ENCODE measurements at places on chromosomes 5 and 9.

GRCh38 chr5:84478603-84479002 is 93.9 kb upstream of the EDIL3 start:
- no peak for DNase-seq

- DNase-seq = no peak
These were observed 7.7 kb downstream of the MFAP3 start for GRCh38 chr5:154046486-154046885.

GRCh38 chr5:68261569-68262065 is 46.1 kb downstream of the PIK3R1 start:
- DNase-seq = no peak

- no peak for DNase-seq
These were observed 86.1 kb downstream of the ZNF354C start for GRCh38 chr5:179146277-179146676.

DNA sequence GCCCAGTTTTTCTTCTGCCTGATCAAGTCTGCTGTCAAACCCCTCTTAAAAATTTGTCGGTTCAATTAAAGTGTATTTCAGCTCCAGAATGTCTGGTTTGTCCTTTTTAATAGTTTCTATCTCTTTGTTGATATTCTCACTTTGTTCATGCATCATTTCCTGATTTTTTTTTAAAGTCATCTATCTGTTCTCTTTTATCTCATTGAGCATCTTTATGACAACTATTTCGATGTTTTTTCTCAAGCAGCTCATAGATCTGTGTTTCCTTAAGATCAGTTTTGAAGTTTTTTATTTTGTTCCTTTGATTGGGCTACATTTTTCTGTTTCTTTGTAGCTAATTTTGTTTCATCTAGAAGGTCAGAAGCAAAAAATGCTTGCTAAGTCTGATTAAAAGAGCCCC is 53.7 kb downstream of the FGD3 start:
- DNase-seq = no peak

DNA sequence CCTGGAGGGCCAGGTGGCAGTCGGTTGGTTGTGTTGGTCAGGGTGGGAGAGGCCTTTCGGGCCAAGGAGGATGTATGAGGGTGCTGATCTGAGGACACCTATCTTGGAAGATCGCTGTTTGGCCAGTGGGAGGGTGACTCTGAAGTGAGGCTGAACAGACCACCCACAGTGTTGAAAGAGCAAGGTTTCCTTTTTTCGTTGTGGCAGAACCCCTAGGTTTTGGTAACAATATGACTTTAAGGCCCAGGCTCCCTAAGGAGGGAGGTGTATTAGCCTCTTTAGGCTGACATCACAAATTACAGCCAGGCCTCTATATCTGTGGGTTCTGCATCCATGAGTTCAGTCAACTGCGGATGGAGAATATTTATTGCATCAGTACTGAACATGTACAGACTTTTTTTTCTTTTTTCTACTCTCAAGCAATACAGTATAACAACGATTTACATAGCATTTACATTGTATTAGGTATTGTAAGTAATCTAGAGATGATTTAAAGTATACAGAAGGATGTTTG is 86.1 kb downstream of the ARHGAP26 start:
- no peak for DNase-seq

GRCh38 chr5:150143350-150144245 is 12.0 kb downstream of the PDGFRB start:
- no peak for DNase-seq

DNA sequence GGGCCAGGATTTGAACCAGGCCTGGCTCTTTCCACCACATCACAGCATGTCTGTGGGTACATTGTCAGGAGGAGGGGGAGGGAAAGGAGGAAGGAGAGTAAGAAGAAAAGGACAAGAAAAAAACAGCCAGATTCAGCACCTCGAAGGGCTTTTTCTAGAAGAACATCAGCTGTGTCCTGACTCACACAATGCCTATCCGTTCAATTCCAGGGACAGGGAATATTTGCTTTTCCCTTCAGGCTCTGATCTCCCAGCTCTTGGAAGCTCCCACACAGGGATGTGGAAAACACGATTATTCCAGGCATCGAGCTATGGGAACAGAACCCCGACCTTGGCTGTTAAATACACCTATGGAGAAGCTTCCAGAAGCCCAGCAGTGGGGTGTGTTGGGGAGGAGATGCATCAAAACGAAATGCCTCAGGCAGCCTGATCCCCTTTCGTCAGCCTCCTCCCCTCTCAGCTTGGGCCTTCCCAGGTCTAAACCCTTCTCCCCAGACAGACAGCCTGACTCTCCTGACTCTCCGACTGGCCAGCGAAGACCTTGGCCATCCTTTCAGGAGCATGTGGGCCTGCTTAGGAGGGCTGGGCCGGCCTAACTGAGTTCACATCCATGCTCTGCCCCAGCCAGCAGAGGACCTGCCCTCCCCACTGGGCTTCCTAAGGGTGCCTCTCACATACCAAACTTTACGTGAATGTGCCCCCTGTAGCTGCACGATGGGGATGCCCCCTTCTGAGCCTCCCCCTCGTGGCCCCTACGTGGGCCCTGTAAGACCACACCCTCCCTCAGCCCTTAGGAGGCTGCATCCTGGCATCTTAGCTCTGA is 54.4 kb downstream of the NEURL1B start:
- DNase-seq = no peak

DNA sequence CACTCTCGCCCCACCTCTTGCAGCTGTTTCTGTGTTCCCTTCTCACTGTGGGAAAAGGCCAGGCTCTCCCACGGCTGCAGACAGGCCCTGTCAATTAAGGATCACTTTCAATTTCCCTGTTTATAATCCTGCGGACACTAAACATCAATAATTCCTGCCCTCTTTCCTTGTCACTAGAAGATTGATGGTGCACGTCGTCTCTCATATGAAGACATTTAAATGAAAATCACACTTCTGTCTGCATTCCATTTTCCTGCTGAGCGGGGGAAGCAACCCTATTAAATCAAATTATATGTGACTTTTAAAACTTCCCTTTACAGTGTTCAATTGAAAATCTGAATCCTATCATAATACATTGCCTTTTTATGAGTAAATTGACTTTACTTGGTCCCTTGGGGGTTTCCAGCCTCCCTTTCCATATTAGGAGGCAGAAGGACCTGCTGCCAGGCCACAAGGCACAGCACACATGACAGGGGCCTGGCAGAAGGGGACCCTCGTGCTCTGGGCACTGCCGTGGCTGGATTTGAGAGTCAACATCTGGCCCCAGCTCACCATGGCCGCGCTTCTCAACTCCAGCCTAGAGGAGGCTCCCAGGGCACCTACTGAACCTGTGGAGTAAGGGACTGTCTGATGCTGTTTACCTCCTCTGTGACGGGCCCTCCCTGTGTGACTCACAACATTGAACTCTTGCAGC is 311.0 kb upstream of the IRX4 start:
- no peak for DNase-seq

GRCh38 chr5:176727528-176727900 is 80.2 kb downstream of the TSPAN17 start:
- no peak for DNase-seq

GRCh38 chr9:134357631-134358025 is 31.4 kb downstream of the RXRA start:
- no peak for DNase-seq

- DNase-seq = no peak
These were observed 8.2 kb downstream of the PHYKPL start for GRCh38 chr5:178224403-178224802.

GRCh38 chr5:78907255-78907891 is 77.7 kb downstream of the ARSB start:
- DNase-seq = no peak

DNA sequence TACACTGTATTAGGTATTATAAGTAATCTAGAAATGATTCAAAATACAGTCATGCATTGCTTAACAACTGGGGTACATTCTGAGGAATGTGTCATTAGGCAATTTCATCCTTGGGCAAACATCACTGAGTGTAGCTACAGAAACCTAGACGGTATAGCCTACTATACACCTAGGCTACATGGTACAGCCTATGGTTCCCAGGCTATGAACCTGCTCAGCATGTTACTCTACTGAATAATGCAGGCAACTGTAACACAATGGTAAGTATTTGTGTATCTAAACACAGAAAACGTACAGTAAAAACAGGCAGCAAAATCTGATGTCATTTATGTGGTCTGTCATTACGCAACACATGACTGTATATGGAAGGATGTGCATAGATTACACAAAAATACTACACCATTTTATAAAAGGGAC is 96.8 kb downstream of the RAPGEF6 start:
- no peak for DNase-seq

DNA sequence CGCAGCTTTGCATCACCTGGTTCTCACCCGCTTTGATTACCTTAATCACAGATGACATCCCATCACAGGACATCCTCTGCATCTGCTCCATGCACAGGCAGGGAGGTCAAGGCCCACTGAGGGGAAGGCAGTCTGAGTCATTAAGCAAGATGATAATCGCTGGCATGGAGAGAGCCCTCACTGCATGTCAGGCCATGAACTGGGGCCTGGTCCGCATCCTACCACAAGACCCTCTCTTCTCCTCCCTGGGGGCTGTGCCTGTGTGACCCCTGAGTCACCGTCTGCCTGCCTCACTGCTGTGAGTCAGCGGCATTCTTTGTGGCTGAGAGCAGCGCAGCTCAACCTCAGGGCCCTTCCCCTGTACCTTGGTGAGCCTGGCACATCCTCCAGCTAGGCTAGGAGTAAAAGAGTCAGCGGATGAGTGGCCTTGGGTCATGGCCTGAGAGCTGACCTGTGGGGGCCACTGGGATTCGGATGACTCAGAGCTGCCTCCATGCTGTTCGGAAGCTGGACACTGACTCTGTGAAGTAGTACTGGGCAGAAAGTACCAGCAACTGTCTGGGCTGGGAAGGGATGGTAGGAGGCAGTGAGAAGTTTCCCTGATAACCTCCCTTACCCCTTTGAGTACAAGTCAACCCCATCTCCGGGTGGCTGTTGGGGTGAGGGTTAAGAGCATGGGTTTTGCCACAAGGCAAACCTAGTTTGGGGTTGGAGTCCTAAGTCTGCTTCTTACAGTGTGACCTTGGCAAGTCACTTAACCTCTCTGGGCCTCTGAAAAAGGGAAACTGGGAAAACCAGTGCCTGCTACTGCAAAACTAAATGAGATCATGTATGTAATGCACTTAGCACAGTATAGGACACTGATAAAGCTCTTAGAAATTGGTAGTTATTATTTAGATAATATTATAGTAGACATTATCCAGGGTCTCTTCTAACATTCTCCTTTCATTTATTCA is 14.6 kb upstream of the ARSI start:
- DNase-seq = peak; percentile 47

GRCh38 chr5:53087621-53088121 is 21.9 kb downstream of the MOCS2 start:
- DNase-seq = no peak

- DNase-seq = no peak
These were observed 36.5 kb upstream of the ANKRD33B start for GRCh38 chr5:10527281-10527950.

DNA sequence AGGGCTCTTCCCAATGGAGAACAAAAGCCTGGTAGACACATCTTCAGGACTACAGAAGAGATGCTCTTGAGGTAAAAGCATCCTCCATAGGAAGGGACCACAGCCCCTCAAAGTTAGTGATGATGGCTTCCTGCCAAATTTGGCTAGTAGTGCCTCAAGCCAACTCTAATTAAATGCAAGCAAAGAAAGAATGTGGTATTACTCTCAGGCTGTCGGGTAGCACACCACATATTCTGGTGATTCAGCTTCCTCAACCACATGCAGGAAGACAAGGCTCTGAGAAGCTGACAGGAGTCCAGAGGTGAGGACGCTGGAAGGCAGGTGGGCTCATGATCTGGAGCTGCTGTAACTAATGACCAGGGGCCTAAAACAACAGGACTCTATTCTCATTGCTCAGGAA is 37.2 kb upstream of the S1PR3 start:
- DNase-seq = no peak

DNA sequence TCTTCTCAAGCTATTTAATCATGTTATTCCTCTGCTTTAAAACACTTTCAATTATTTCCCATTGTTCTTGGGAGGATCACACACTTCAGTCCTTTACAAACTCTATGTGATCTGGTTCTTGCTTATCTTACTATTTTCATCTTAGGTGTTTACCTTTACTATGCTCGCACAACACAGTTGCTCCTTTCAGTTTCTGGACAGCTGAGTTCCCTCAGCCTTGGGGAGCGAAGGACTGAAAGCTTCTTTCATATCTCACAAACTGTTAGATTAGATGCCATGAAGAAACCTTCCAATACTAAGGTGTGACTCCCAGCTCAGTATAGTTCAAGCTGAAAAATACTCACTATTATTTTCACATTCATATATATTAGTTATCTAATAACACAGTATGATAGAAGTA is 117.9 kb downstream of the CDC42SE2 start:
- DNase-seq = no peak

DNA sequence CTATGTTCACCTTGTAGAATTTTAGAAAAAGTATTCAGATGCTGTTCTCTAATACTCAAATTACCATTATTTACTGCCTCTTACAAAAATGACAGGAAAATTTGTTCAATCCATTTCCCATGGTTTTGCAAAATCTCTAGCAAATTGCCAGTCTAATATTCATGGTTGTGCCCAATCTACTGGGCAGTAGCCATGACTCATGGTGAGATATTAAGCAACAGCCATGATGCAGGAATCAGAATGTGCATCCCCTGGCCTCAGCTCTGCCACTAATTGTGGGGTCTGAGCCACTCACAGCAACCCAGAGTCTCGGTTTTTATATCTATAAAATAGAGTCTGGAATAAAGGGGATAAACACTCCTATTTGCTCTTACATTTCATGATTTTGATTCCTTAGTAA is 353.6 kb downstream of the DEPDC1B start:
- DNase-seq = no peak

- DNase-seq = peak; percentile 91
These were observed 43.4 kb upstream of the EXOC3 start for GRCh38 chr5:399296-400281.
